CD4-positive, alpha-beta T cell treated with Interleukin-10 for 1 hour (primary cell): ENCODE measurements at places on chromosomes 2 and 18.

- DNase-seq: no peak
These were observed 4.2 kb downstream of the ADCY3 start for GRCh38 chr2:24915796-24916195.

DNA sequence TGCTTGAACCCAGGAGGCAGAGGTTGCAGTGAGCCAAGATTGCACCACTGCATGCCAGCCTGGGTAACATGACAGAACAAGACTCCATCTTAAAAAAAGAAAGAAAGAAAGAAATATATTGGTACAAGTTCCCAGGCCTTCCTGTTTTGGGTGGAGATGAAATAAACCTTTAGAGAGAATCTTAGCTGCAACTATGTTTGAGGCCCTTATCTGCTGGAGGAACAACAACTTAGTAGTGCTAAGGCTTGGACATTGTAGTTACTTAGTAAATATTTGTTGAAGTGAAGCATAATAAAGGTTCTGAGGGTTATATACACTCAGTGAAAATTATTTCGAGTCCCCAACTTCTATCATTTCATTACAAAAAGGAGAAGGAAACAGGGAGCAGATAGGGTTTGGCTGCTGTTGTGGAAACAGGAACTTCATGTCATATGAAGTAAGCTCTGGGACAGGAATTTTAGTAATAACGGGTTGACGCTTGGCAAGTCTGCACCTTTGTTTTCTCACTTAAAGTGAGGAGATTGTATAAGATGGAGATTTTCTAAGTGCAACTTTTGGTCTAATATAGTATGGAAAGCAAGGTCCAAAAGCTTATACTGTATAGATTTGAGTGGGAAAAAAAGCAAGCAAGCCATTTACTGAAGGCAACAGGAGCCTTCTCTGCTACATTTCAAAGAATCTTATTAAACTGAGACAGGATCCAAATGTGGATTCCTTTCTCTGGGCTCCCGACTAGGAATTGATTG, 40.0 kb upstream of the AGPS start:
- DNase-seq: no peak

GRCh38 chr2:152861349-152861942, 143.0 kb downstream of the ARL6IP6 start:
- DNase-seq: no peak

DNA sequence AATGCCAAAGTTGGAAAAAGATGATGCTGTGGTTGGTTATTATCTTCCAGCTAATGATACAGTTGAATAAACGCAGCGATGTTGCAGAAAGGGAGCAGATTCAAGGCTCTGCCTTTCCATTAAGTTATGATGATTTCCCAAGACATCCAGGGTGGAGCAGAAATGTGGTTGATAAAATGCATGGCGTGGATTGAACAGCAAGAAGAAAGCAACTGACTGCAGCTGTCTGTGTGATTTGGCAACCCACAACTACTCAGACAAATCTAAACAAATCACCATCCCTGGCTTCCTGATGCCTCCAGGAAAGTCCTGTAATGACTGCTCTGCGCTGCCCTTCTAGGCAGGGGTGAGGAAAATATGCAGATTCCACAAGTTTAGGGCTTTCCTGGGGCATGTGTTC, 166.3 kb downstream of the NRP2 start:
- DNase-seq: no peak

- DNase-seq: peak; percentile 38
These were observed 137.2 kb downstream of the TRIM43 start for GRCh38 chr2:95728878-95729596.

- DNase-seq: no peak
These were observed 8.3 kb upstream of the RHOB start for GRCh38 chr2:20438334-20439192.

DNA sequence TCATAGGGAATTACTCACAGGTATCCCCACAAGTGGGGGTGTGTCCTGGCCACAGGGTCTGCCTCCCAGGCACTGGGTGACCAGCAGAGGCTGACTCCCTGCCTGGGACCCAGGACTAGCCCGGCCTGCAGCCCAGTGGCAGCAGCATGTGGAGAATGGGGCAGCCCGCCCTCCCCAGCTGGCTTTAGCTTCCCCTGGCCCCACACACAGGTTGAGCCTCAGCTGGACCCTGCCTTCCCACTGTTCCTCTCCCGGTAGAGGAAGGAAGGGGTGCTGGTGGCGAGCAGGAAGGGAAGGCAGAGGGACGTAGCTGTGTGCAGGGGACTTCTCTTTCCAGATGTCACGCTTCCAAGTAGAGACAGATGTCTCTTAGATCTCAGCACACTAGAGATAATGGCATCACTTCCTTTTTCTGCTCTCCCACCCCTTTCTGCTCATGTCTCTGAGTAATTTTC, 51.4 kb downstream of the EMILIN2 start:
- no peak for DNase-seq

GRCh38 chr2:147846412-147847081, 1.7 kb downstream of the ACVR2A start:
- no peak for DNase-seq

DNA sequence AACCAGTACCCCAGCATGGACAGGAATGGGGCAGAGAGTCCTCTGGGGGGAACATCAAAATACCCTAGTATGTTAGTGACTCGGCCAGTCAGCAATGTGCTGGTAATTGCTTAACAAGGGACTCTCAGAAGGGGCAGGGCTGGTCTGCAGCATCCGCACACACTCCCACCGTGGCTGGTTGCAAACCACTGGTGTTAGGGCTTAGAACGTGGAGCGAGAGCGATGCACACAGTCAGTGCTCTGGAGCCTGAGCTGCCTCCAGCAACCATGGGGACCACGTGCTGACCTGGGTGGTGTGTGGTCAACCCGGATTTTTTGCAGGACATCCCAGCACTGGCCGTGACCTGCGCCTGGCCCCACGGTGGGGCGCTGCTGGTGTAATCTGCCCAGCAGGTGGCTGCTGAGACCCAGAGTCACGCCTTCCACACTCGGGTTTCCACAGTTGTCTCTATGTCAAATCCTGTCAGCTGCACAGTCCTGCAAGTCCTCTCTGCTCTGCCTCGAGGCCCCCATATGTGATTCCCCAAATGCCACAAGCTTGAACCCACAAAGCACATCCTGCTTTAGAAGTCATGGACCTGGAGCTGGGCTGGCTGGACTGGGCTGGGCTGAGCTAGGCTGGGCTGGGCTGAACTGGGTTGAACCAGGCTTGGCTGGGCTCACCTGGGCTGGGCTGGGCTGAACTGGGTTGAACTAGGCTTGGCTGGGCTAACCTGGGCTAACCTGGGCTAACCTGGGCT, 50.6 kb upstream of the GPC1 start:
- DNase-seq: no peak

DNA sequence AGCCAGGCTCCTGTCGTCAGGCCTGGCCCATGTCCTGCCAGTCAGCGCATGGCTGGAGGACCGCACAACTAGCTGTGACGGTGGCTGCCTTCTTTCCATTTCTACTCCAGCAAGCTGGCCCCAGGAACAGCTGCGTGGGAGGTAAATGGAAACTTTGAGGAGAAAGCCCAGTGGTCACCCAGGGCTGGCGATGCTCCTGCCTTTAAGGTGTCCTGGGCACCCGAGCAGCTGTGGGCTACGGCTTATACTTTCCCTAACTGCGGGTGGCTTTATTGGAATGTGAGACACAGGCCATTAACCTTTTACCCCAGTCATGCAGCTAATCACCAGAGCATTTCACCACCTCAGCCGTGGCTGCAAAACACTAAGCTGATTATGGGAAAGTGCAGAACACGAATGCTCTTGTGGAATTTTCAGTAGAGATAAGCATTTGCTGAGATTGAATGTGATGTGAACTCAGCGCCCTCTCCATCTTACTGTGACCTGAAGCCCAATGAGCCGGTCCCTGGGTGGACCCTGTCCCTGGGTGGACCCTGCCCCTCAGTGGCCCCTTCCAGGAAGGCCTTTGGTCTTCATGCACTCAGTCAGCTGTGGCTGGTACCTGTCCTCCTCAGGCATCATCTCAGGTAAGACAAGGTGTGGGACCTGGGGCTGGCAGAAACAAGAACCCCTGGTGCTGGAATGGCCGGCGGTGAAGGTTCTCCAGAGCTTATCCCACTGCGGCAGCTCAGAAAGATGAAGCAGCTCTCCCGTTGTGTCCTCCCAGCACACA, 275.4 kb upstream of the HS6ST1 start:
- DNase-seq: no peak

- DNase-seq: no peak
These were observed 53.3 kb downstream of the HIBCH start for GRCh38 chr2:190266314-190266713.

- no peak for DNase-seq
These were observed 58.5 kb downstream of the CABLES1 start for GRCh38 chr18:23193742-23194141.

DNA sequence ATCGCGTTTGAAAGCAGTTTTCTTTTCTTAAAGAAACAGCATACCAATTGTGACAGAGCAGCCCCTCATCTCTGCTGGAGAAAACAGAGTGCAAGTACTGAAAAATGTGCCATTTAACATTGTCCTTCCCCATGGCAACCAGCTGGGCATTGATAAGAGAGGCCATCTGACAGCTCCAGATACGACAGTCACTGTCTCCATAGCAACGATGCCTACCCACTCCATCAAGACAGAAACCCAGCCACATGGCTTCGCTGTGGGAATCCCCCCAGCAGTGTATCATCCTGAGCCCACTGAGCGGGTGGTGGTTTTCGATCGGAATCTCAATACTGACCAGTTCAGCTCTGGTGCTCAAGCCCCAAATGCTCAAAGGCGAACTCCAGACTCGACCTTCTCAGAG, 9.5 kb downstream of the GRHL1 start:
- no peak for DNase-seq

GRCh38 chr2:191933307-191934105, 86.6 kb upstream of the CAVIN2 start:
- no peak for DNase-seq

DNA sequence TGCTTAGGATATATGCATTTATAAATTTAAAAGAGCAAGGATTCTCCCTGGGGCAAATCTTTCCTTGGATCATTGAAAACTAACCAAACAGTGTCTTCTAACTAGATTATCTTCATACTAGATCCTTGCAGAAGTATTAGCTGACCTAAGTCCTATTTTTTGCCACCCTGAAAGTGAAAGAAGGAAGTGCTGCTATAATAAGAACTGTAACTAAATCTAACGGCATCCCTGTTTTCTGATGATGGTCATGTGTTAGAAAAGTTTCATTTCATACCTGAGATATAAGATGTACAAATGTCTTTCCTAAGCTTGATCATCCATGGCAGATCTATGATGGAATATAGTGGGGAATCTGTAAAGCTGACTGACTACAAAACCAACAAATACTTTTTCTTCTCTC, 102.7 kb downstream of the MAP2 start:
- DNase-seq: no peak

- no peak for DNase-seq
These were observed 292.5 kb downstream of the ALK start for GRCh38 chr2:29628862-29629261.

GRCh38 chr2:116716444-116716843, 1098.0 kb upstream of the DDX18 start:
- no peak for DNase-seq

- no peak for DNase-seq
These were observed 46.5 kb downstream of the HNRNPLL start for GRCh38 chr2:38556006-38556801.

DNA sequence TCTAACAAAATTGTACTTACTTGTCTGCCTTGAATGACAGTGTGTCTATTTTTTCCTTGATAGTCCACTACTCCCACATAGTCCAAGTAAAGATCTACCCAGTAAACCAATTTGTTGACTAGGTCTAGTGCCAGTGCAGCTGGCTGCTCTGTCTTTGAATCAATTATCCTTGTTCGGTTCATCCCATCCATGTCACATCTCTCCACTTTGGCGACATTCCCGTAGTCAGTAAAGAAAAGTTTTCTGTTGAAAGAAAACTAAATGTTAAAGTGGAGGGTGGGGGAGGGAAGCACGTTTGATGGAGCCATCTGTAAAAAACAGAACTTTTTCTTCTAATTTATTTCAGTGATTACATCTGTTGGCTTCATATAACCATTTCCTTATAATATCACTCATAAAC, 1068.8 kb downstream of the LRP1B start:
- no peak for DNase-seq

DNA sequence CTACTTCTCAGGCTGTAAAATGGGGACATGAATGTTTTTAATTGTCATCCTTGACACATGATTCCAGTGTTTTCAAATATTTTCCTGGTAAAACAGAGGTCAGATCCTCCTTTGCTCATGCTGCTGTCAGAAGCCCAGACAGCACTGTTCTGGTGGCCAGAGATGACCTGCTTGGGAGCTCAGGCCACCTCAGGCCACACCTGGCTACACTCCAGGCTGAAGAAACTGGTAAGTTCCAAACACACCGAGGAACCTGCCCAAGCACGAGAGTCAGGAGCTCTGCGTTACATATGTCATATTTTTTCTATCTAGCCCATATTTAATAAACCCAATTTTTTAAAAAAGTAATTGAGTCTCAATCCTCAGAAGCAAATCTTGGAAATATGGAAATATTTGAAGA, 47.9 kb downstream of the FECH start:
- no peak for DNase-seq

DNA sequence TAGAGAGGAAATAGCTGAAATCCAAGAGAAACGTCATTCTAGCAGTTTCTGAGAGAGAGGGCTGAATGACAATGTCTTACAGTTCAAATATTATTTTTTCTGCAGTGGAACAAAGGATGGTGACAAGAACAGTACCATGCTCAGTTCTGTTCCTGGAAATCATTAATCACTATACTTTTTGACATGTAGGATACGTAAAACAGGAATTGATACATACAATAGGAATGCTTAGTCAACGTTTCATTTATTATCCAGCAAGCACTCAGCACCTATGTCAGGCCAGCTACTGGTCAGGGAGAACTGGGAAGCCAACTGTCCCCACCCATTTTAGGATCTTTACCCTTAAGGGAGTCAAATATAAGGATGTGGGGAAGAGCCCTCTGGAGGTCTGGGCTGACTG, 114.7 kb downstream of the DHRS9 start:
- DNase-seq: no peak
